ENCODE measurements at places on chromosomes 6 and 20.

DNA sequence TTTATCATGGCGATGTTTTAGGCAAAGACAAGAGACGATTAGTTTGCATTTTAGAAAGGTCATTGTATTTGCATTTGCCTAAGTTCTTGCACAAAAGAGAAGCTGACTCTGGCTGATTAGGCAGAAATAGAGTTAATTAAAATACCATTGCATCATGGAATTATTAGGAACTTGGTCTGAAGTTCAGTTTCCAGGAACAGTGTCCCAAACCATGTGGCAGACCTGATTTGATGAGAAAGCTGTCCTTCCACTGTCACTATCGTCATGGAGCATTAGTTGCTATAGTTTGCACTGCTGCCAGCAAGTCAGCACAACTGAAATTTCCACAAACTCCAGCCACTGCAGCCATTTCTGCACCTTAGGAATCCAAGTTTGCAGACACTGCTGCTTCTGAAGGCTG, 24.3 kb upstream of the MCUR1 start:
- DNase-seq: no peak

DNA sequence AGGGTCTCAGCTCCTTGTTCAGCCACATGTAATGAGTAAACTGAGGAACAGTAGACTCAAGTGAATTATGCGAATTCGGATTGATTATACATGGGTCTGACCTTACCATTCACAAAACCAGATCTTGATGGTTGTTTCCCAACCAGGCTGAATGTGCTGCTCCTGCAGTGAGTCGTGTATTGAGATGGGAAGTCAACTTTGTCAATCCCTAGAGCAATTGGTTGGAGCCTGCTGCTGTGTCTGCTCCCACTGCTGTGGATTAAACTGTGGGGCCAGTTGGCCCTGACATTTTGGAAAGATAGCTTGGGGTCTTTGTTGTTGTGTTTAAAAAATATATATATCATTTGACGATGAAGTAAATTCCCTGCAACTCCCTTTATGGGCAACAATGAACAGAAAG, 23.9 kb downstream of the FAM50B start:
- DNase-seq: no peak

- peak; percentile 39 for DNase-seq
Measured at GRCh38 chr20:32278199-32278643, 770 bp downstream of the KIF3B start.

DNA sequence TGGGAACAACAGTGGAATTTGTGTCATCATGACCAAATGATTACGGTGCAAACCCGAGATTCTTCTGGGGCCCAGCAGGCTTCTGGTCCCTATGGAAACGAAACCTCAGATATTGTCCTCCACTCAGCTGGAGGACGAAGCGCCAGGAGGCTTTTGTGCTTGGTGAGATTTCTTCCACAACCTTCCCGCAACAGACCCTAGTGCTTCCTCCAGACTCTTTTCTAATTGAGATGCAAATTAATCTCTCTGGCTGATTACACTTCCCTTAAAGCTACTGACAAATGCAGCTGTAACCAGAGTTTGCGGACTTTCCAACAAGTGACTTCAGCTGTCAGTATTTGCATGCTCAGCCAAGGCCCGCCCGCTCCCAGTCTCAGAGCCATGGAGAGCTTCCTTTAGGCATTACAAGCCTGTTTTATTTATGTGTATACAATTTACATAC, 96.0 kb downstream of the INSM1 start:
- no peak for DNase-seq

- no peak for DNase-seq
Measured at GRCh38 chr20:32440069-32440757, 82.1 kb downstream of the ASXL1 start.

- DNase-seq: no peak
Measured at GRCh38 chr6:43428874-43429273, 1.5 kb downstream of the ABCC10 start.

All from activated CD4-positive, alpha-beta T cell treated with anti-CD3 and anti-CD28 coated beads, Interleukin-10, Interleukin-2, amounts not matched to agents 100 ng/mL and 50 ng/mL, durations not matched to agents 16 hours and 8 hours (primary cell).